ENCODE measurements at places on chromosomes 6 and 20.

DNA sequence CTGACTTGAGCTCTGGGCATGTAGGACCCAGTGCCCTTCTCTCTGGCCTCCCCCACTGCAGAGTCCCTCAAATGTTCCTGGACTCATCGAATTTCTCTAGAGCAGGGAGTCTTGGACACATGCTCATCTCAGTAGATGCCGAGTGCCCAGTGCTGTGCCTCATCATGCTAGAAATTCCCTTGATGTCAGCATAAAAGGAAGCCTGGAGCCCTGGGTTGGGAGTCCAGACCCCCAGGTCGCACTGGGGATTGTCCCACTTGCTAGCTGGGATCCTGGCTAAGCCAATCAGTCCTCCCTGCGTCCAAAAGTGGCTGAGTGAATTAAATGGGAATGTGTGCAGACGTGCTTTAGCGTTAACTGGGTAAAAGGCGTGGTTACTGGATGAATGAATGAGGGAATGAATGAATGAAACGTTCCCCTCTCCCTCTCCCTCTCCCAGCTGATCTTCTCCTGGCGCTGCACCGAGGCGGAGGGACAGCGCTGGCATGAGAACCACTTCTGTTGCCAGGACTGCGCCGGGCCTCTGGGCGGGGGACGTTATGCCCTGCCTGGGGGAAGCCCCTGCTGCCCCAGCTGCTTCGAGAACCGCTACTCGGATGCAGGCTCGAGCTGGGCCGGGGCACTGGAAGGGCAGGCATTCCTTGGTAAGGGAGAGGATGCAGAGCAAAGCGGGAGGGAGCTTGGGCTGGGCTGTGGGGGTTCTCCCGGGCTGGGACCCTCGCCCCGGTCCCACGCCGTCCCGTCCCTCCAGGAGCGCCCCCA, 1.6 kb upstream of the TOMM6 start:
- DNase-seq, result no peak

DNA sequence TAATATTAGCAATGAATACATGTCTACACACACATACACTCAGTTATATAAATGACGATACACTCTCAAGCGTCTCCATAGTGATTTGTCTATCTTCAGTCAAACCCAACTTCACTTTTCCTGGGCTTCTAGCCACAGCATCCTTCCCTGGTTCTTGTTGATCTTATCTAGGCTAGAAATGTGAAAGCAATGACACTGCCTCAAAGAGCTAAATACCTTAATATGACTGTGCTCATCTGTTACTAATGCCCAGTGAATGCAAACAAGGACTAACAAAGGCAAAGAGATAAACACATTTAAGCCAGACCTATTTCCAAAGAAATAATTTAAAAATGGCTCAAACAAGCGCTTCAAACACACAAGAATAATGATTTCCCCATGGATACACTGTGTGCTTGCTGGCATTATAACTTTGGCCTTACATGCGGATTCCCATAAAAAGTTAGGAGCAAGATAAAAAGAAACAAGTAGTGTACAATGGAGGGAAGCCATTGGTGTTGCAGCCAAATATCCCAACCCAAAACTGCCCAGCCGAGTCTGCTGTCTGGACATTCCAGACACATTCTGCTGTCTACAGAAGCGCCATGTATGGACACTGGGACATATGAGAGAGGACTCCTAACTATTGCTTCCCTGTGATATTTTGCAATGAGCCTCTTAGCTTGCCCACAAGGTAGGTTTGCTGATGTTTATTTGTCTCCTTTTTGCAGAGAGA, 19.5 kb upstream of the DAAM2 start:
- DNase-seq, result no peak

DNA sequence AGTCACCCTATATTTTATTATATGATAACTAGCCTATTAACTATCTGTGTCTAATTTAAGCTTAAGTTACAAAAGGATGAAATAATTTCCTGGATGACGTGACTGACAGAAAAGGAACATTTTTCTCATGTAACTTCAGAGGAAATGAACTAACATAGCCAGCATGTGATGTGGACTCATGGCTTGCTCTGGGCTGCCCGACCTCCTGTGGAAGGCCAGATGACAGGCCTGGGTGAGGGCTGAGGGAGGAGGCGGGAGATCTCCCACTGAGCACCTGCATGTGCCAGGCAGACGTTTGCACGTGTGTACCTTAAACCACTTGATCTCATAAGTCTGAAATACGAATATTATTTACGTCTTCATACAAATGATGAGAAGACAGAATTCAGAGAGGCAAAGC, 321.1 kb downstream of the SYNE1 start:
- no peak for DNase-seq

- no peak for DNase-seq
Observed at GRCh38 chr20:51535075-51535386, 7.5 kb downstream of the NFATC2 start.

GRCh38 chr20:46113113-46113470, 5.0 kb upstream of the CD40 start:
- DNase-seq, result no peak

- DNase-seq, result no peak
Observed at GRCh38 chr6:163501026-163501425, 86.5 kb downstream of the QKI start.

GRCh38 chr6:159036673-159037072, 8.1 kb downstream of the TAGAP start:
- no peak for DNase-seq

GRCh38 chr6:149059557-149059956, 258.0 kb upstream of the TAB2 start:
- DNase-seq, result no peak

- DNase-seq, result no peak
Observed at GRCh38 chr6:42316981-42317380, 99.3 kb upstream of the MRPS10 start.
